ENCODE measurements at places on chromosomes 2 and 18. TPM values are rescaled to one million over a fixed set of nuclear protein-coding genes. Genes with fewer than 3 reads are reported as not detected.

Gene IL18RAP
- total RNA-seq = 9.3 TPM

DNA sequence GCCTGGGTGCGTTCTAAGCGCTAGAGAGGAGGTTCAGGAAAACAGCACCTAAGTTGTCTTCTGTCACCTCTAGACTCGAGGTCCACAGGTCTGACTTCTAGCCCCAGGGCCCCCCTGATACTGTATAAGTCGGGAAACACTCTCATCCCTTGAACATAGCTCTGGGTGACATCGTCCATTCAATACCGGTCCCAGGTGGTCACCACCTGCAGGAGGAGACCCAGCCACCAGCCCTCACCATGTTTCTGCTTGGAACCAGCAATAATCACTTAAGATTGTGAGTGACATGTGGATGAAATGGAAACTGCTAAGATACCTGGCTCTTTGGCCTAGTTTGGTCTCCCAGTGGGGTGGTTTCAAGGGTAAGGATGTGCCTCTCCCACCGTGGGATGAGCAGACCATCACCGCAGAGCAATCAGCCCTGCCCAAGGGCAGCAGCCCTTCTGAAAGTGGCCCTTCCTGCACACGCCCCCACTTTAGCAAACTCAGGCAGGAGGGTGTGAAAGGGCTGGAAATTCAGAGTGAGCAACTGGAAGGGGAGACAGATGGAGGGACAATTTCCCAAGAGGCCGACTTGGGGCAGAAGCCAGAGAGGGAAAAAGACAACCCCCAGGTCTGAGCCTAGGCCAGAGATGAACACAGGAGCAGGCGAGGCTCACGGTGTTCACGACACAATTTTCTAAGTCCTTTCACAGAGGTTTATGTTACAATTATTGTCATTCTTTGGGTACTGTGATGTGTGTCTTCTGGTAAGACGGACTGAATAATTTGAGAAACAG, 95.2 kb downstream of the ZNF516 start:
- no peak for DNase-seq

GRCh38 chr2:224723586-224724217, 7.5 kb upstream of the CCDC195 start:
- DNase-seq = no peak

DNA sequence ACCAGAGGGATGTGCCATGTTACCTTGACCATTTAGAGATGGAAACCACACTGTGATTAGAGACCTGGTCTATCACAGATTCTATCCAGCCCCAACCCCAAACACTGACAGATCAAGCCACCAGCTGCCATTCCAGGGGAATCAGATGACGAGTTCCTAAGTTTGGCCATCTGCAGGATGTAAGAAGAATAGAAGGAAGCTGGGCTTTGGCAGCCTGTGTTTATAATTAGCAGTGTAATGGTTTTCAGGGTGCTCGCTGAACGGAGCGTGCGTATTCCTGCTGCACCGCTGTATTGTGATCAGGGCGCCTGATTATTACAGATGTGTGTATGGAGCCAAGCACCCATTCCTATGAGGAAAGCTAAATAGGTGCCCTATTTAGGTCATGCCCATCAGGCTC, 138.1 kb downstream of the LRRC30 start:
- DNase-seq = no peak

GRCh38 chr2:230798769-230799399, 65.9 kb upstream of the ITM2C start:
- peak; percentile 64 for DNase-seq

Measured in activated naive CD4-positive, alpha-beta T cell treated with anti-CD3 and anti-CD28 coated beads, Interleukin-2, amount 50 U/mL, for 72 hours (primary cell).